Ammon's horn (tissue), 1 donor: ENCODE measurements at places on chromosomes 1 and 21.

GRCh38 chr1:246066573-246066972 is 440.5 kb downstream of the SMYD3 start:
- DNase-seq: no peak

DNA sequence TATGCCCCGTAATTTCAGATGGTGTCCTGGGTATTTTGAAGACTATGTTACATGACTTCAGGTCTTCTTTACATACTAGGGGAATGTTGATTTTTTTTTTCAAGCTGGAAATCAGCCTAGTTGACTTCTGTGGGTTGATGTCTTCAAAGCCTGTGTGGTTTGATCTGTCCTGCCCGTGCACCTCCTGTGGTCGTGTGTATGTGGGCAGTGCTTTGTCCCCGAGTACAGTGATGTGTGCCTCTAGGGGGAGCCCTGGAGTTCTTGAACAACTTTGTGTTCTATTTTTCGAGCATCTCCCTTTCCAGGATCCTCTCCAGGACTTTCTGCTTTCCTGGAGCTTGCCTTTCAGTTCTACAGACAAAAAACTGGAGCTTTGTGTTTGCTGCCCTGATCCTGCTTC is 28.9 kb downstream of the OBSCN start:
- DNase-seq: no peak

DNA sequence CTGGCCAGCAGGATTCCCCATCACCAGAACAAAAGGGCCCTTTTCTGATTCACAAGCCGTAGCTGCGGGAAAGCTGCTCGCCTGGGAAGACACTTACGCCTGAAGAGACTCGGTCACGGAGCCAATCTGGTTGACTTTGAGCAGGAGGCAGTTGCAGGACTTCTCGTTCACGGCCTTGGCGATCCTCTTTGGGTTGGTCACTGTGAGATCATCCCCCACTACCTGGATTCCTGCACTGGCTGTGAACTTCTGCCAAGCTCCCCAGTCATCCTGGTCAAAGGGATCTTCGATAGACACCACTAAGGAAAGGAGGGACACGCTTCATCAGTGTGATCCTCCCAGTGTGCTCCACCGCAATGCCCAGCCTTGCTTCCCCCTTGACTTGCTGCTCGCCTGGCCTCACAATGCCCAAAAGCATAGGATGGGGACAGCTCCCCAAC is 14.7 kb downstream of the ENO1 start:
- DNase-seq: no peak

DNA sequence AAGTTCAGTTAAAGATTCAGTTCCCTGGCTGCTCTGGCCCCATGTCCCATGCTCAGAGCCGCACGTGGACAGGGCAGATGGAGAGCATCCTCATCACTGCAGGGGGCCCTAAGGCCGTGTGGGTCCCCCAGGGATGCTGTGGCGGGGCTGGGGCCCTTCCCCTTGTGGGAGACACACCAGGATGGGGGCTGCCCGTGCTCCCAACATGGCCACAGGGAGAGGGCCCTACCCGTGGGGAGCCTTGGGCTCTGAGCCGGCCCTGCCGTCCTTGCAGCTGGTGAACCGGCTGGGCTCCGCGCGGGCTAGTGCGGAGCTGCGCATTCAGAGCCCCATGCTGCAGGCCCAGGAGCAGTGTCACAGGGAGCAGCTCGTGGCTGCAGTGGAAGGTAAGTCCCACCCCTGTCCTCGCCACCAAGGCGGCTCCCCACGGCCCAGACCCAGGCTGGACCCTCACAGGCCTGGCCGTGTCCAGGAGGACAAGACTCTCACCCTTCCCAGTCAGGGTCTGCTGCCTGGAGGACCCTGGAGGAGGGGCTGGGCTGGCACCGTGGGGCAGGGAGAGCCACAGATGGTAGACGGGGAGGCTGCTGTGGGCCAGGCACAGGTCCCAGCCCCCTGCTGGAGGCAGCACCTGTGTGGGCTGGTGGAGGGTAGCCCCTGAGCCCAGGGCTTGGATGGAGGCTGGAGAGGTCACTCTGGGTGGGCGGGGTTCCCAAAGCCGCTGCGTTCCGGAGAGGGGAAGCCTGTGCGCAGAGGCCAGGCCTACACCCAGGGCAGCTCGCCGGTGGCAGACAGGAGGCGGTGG is 53.8 kb downstream of the TRIM11 start:
- no peak for DNase-seq

- DNase-seq: no peak
These were observed 242.3 kb downstream of the SDCCAG8 start for GRCh38 chr1:243497939-243498681.

- DNase-seq: no peak
These were observed 137.8 kb downstream of the KIF26B start for GRCh38 chr1:245292553-245292952.

- no peak for DNase-seq
These were observed 112.6 kb downstream of the PAX7 start for GRCh38 chr1:18743233-18743632.

- no peak for DNase-seq
These were observed 10.5 kb upstream of the SDE2 start for GRCh38 chr1:226009650-226010044.

DNA sequence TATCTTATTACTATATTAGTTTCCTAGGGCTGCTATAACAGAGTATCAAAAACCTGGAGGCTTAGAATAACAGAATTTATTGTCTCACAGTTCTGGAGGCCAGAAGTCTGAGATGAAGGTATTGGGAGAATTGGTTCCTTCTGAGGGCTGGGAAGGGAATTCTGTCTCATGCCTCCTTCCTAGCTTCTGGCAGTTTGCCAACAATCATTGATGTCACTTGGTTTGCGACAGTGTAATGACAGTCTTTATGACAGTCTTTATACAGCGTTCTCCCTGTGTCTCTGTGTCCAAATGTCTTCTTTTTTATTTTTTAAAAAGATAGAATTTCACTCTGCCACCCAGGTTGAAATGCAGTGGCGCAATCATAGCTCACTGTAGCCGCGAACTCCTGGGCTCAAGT is 15.8 kb upstream of the CENPF start:
- DNase-seq: no peak

DNA sequence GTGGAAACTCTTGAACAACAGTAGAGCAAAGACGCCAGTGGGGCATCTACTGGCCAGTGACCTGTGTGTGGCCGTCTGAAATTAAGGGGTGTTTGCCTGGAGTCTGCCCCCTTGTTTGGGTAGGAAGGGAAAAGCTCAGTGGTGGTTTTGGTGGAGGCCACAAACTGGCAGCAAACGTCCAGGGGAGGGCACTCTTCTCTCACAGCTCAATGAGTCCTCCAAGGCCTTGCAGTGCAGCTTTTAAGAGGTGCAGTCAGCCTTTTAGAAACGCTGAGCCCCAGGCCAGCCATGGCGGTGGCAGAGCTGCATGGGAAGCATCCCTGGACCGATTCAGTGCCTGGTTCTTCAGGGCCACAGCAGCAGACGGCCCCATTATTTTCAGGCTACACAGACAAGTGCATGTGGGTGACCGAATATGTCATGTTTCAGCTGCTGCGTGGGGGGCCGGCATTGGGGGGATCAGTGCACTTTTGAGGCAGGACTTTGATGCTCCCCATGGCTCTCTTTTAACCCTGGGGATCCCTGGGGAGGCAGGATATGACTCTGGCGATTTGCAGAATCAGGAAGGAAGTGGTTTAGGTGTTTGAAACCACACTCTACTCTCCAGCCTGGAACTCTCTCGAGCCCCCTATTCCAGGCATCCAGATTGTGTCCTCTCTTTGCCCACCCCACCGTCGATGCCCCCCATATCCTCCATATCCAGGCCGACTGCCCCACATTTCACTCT is 414.0 kb downstream of the PRDM2 start:
- peak; percentile 90 for DNase-seq

GRCh38 chr1:39266269-39266668 is 61.8 kb downstream of the MACF1 start:
- peak; percentile 62 for DNase-seq

DNA sequence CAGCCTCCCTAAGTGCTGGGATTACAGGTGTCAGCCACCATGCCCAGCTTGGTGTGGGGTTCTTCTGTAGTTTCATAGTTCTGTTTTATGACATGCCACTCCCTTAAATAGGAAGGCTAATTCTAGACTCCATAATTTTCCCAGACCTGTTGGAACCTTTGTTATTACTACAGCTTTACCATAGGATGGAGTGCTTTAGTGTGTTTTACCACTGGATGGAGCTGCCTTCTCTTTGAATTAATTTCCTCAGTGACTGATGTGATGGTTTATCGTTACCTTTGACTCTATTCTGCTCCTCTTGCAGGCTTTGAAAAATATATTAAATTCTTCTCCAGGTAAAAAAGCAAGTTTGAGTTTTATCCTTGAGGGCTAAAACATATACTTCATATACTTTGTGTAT is 84.6 kb upstream of the NEK7 start:
- DNase-seq: no peak

GRCh38 chr1:59565611-59566410 is 248.9 kb upstream of the HOOK1 start:
- no peak for DNase-seq

DNA sequence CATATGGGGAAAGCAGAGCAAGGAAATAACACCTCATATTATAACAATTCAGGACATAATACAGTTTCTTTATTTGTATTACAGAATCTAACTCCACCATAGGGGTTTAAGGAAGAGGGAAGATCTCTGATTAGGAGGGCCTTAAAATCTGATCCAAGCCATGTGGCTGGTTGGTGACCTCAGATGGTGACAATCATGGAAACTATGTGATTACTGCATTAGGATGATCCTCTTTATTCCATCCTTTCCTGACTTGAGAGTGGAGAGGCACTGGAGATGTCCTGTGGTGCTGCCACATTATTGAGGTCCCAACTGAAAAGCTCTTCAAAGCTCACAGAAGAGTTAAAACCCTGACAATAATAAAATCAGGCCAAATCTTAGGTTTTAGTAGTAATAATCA is 168.1 kb upstream of the BEND5 start:
- no peak for DNase-seq

DNA sequence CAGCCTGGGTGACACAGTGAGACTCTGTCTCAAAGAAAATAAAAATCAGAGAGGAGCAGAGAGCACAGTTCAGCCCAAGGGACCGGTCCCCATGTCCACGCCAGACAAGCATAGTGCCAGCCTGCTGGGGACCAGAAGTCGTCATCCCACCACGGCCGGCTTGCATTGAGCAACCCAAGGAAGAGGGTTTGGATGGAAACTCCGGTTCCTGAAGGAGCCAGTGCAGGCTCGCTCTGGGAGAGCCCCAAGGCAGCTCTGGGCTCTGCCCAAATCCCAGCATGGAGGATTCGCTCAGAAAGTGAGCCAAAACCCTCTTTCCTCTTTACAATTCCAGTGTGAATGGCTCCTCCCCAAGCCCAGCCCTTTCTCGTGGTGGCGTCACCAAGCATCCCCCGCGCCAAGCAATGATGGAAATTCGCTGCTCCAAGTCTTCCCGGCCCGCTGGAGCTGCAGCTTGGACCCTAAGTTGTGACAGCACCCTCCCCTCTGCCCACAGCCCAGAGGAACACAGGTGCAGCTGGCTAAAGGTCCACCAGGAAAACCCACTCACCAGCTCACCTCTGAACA is 64.1 kb upstream of the SLC25A33 start:
- DNase-seq: peak; percentile 31

GRCh38 chr1:8384577-8384976 is 66.7 kb downstream of the SLC45A1 start:
- DNase-seq: peak; percentile 65

DNA sequence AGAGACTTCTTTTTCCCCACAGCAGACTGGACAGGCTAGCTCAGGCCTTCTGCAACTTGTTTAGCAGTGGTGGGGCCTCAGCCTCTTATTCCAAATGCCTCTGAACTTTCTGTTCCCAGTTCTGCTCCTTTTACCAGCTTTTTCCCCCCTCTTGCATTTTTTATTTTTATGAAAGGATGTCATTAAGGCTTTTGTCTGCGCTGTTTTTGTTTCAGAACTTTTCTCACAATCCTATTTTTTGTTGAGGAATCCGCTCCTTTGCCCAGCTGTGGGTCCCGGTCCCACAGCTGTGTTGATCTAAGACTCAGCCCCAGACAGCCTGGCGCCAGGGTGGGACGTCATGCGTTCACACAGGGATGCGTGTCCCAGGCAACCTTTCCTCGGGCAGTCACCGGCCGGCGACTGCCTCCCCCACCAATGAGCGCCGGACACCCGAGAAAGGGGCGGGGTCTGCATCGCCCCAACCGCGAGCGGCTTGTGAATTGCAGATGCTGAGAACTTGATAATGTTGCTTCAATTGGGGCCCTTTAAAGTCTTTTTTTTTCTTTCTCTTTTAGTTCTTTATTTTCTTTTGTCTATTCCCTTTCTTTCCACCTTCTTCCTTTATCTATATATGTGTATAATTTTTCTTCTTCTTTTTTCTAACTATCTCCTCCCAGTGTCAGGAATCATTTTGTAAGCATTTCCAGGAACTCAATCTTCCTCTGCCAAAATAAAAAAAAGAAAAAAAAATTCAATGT is 3.0 kb upstream of the ID3 start:
- peak; percentile 97 for DNase-seq

- no peak for DNase-seq
These were observed 20.6 kb upstream of the MYCL start for GRCh38 chr1:39922251-39922688.

- no peak for DNase-seq
These were observed 14.7 kb upstream of the CAPN8 start for GRCh38 chr1:223680188-223680587.

DNA sequence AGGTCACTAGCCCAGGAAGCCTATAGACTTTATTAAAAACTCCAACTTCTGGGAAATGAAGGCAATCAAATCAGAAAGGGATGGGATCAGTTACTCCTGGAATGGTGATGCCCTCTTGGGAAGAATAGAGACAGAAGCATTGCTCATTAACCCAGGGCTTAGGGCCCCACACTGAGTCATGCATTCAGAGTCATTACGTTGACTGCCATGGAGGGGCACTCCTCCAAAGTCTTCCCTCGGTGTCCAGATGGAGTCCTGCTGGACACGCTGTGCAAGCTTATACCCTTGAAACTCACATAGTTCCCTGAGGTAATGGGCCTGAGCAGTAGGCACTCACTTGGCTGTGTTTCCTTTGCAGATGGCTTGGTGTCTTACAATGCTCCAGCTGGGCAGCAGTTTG is 35.2 kb upstream of the HSD17B7 start:
- no peak for DNase-seq

DNA sequence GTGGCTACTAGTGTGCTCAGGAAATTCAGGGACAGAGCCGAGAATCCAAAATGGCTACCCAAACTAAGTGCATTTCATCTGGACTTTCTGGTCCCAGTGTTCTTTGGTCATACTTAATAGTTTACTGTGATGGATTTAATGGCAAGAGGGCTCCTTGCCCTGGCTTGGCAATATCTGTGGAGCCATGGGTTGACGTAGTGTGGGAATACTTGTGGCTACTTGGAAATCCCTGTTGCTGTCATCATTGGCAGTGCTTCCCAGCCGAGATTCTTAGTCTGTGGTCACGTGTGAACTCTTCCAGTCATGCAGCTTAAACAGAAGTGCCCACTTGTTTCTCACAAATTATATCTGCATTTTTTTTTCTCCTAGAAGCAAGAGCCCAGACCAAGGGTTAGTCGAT is 198.9 kb downstream of the HS2ST1 start:
- no peak for DNase-seq
